Natural killer cell treated with Interleukin-12 subunit alpha and Interleukin-12 subunit beta and Interleukin-15 and Interleukin-18, amount 100 ng/mL, for 72 hours (primary cell): ENCODE measurements at places on chromosomes 11 and 22. TPM values are rescaled to one million over a fixed set of nuclear protein-coding genes. Genes with fewer than 3 reads are reported as not detected.

The TRAPPC4 gene
- 82.3 TPM for total RNA-seq

The TMEM121B gene
- 0.14 TPM for total RNA-seq

The DGCR6L gene
- 27.2 TPM for total RNA-seq

The DUSP18 gene
- 7.1 TPM for total RNA-seq

The KCNK7 gene
- 2.3 TPM for total RNA-seq

The AHNAK gene
- total RNA-seq = 49.2 TPM

The RBMXL2 gene
- total RNA-seq = not detected

The PATE1 gene
- total RNA-seq = not detected

The SCO2 gene
- total RNA-seq = 13.1 TPM

The ENTHD1 gene
- not detected for total RNA-seq

The LRRC74B gene
- not detected for total RNA-seq

The GGTLC3 gene
- total RNA-seq = not detected

The CCS gene
- 29.0 TPM for total RNA-seq

The F2 gene
- 0.17 TPM for total RNA-seq

The NOX4 gene
- not detected for total RNA-seq

The MAJIN gene
- not detected for total RNA-seq

The TSGA10IP gene
- total RNA-seq = not detected

The SSTR3 gene
- total RNA-seq = 0.29 TPM
